Left cardiac atrium (tissue), 4 donors: ENCODE measurements at places on chromosomes 6 and 20.

DNA sequence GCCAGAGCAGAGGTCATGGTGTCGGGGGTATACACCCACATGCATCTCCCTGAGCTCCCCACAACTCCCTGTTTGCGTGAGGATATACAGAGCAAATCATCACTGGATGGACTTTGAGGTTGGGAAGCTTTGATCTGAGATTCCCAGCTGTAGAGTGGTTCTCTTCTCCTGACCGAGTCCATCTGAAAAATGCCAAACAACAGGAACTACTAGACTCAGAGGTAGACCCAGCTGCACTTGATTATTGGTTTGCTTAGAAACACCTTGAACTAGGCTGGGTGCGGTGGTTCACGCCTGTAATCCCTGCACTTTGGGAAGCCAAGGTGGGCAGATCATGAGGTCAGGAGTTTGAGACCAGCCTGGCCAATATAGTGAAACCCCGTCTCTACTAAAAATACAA is 125.0 kb downstream of the UNC5CL start:
- no peak for DNase-seq

GRCh38 chr6:52596371-52597028 is 19.6 kb upstream of the TRAM2 start:
- DNase-seq = no peak

DNA sequence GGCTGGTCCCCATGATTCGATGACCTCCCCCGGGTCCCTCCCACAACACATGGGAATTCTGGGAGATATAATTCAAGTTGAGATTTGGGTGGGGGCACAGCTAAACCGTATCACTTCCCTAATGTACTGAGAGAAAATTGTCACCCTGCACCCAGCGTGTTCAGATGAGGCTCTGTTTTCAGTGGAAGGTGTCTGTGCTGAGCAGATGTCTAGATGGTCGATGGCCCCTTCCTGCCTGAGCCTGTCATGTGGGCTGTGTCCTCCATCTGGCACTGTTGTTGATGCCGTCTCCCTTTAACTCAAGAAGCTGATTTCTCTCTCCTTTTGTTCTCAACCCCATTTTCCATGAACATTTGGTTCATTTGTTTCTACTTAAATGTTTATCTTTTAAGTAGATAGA is 37.0 kb downstream of the TMEM181 start:
- no peak for DNase-seq

DNA sequence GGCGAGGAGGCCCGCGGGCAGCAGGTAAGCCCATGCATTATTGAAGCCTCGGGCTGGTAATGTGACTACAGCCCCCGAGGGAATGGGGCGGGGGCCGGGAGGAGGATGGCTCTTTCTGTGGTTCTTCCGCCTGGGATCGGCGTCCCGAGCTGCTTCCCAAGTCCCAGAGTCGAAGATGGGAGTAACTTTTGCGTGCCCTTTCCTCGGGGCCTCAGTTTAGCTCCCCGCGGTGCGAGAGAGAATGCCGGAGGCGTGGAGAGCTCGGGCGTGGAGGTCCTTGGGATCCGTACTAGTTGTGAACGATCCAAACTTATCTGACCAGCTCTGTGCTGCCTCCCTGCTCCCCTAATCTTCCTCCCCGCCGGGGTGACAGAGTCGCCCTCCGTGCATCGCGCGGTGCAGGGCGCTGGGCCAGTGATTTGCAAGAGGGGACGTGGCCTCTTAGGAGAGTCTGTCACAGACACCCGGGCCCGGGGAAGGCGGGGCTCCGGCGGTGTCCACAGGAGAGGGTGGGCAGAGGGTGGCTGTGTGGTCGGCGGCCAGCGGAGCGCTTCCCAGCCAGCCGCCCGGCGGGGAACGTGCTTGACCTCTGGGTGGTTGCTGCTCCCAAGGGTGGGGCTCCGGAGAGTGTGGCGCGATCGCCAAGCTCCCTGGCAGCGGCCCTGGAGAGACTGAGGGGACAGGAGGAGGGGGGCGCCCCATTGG is 815 bp downstream of the UTRN start:
- peak; percentile 86 for DNase-seq

GRCh38 chr6:15681946-15682345 is 19.1 kb upstream of the DTNBP1 start:
- DNase-seq = no peak
